ENCODE measurements at places on chromosomes 7 and 10. TPM values are rescaled to one million over a fixed set of nuclear protein-coding genes. Genes with fewer than 3 reads are reported as not detected.

Gene CHCHD2
- total RNA-seq: 537 TPM

- H3K27me3 ChIP-seq: peaks cover 14% of the 10 kb centered on the region
- H3K4me3 ChIP-seq: no peak overlapping the region
- H3K36me3 ChIP-seq: no peaks in the 10 kb centered on the region
- peaks cover 17% of the 10 kb centered on the region for H3K4me1 ChIP-seq
Observed at GRCh38 chr7:121531175-121532070, 135.3 kb upstream of the FAM3C start.

DNA sequence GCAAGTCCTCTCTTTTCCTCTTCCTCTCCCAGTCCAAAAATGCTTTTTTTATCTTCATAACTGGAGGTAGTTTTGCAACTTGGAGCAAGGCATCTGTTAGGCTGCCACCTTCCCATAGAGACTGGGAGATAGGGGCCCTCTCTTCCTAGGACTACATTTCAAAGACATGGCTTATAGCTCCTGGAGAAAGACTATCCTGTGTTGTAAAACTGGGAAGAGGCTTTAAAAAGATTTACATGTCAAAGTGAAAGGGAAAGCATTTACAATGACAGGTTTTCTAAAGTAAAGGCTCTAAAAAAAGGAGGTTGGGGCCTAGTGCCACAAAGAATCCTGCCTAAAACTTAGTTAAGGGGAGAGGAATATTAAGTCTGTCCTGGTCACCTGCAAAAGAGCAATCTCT lies 82.2 kb upstream of the SEMA3E start:
- H3K27me3 ChIP-seq: no peaks in the 10 kb centered on the region
- H3K4me3 ChIP-seq: no peak overlapping the region
- H3K36me3 ChIP-seq: no peaks in the 10 kb centered on the region
- no peak for DNase-seq
- no peaks in the 10 kb centered on the region for H3K4me1 ChIP-seq

- no peak overlapping the region for H3K4me3 ChIP-seq
- peak; percentile 68 for DNase-seq
- H3K27me3 ChIP-seq: peaks cover 7% of the 10 kb centered on the region
Observed at GRCh38 chr7:39465055-39465929, 100.9 kb upstream of the YAE1 start.

DNA sequence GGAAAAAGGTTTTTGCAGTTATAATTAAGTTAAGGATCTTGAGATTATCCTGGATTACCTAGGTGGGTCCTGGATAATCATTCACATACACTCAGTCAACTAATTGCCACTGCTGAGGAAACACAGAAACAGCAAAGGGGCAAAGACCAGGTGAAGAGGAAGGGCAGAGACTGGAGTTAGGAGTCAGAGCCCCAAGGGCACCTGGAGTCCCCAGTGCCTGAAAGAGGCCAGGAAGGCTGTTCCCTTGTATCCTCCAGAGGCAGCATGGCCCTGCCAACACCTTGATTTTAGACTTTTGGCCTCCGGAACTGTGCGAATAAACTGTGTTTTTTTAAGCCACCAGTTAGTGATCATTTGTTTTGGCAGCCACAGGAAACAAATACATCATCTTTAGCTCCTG lies 24.6 kb downstream of the PRR15 start:
- no peaks in the 10 kb centered on the region for H3K36me3 ChIP-seq
- H3K4me3 ChIP-seq: no peak overlapping the region
- peak overlapping the region; percentile 72 for H3K27ac ChIP-seq
- peaks cover 8% of the 10 kb centered on the region for H3K4me1 ChIP-seq
- DNase-seq: no peak

DNA sequence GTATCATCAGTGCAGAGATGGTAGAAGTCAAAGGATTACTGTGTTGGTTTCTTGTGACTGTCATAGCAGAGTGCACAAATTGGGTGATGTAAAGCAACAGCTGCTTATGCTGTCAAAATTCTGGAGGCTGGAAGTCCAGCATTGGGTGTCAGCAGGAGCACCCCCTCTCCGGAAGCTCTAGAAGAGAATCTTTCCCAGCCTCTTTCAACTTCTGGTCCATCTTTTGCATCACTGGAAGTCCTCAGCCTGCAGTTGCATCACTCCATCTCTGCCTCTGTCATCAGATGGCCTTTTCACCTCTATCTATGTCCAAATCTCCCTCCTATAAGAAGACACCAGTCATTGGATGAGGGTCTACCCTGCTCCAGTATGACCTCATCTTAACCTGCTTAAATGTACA lies 35.8 kb upstream of the GALNTL5 start:
- H3K36me3 ChIP-seq: no peaks in the 10 kb centered on the region
- no peak for DNase-seq
- no peak overlapping the region for H3K4me3 ChIP-seq
- peaks cover 6% of the 10 kb centered on the region for H3K4me1 ChIP-seq

GRCh38 chr10:418226-418625 lies 271.2 kb downstream of the DIP2C start:
- DNase-seq: no peak
- no peak overlapping the region for H3K27ac ChIP-seq
- no peaks in the 10 kb centered on the region for H3K36me3 ChIP-seq
- no peaks in the 10 kb centered on the region for H3K4me1 ChIP-seq
- H3K27me3 ChIP-seq: no peaks in the 10 kb centered on the region

DNA sequence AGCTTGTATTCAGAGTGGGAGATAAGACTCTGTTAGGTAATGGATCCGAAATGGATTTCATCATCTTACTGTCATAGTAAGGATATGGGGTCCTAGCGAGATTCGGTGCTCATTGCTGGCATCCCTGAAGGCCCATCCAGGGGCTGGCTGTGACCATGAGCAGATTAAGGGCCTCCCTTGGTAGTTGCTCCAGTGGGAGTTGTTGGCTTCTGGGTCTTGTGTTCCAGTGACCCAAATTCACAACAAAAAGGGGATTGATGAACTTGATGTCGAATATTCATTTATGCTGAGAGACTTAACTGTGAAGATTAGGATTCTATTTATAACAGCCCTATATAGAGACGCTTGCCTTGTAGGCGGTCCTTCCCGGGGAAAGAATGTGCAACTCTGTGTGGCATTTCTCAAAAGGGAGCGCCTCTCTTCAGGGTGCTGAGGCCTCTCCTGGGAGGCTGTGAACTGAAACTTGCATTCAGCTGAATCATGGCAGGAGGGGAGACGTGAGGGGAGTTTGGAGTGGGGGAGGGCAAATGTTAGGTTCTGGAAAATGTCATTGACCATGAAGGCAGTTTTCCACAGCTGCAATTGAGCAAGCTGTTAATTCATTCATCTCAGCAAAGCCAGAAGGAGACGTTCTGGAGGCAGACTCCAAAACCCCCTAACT lies 233.1 kb upstream of the FZD8 start:
- no peaks in the 10 kb centered on the region for H3K36me3 ChIP-seq
- H3K4me1 ChIP-seq: no peaks in the 10 kb centered on the region
- DNase-seq: no peak
- H3K27me3 ChIP-seq: peaks cover 3% of the 10 kb centered on the region
- H3K27ac ChIP-seq: no peak overlapping the region
- H3K4me3 ChIP-seq: no peak overlapping the region

Gene IKZF5
- total RNA-seq: 9.4 TPM

- peaks cover 37% of the 10 kb centered on the region for H3K27me3 ChIP-seq
- no peak for DNase-seq
- no peak overlapping the region for H3K4me3 ChIP-seq
- H3K36me3 ChIP-seq: peaks cover 20% of the 10 kb centered on the region
- peaks cover 13% of the 10 kb centered on the region for H3K4me1 ChIP-seq
Observed at GRCh38 chr7:22645418-22646181, 81.4 kb upstream of the IL6 start.

GRCh38 chr10:21047096-21047495 lies 150.0 kb upstream of the NEBL start:
- DNase-seq: no peak
- peaks cover 9% of the 10 kb centered on the region for H3K27me3 ChIP-seq
- no peak overlapping the region for H3K27ac ChIP-seq
- H3K4me1 ChIP-seq: no peaks in the 10 kb centered on the region
- H3K4me3 ChIP-seq: no peak overlapping the region
- no peaks in the 10 kb centered on the region for H3K36me3 ChIP-seq

- H3K36me3 ChIP-seq: no peaks in the 10 kb centered on the region
- no peak for DNase-seq
- no peaks in the 10 kb centered on the region for H3K4me1 ChIP-seq
- no peak overlapping the region for H3K4me3 ChIP-seq
- no peak overlapping the region for H3K27ac ChIP-seq
- H3K27me3 ChIP-seq: peaks cover 8% of the 10 kb centered on the region
Observed at GRCh38 chr10:131556897-131557495, 245.5 kb upstream of the TCERG1L start.

- no peak for DNase-seq
- no peaks in the 10 kb centered on the region for H3K27me3 ChIP-seq
- no peaks in the 10 kb centered on the region for H3K36me3 ChIP-seq
Observed at GRCh38 chr7:18530224-18531179, 35.0 kb downstream of the HDAC9 start.

GRCh38 chr10:81008726-81009125 lies 471.0 kb downstream of the SH2D4B start:
- H3K36me3 ChIP-seq: no peaks in the 10 kb centered on the region
- no peak overlapping the region for H3K4me3 ChIP-seq
- no peaks in the 10 kb centered on the region for H3K4me1 ChIP-seq
- no peak overlapping the region for H3K27ac ChIP-seq

GRCh38 chr7:122415510-122415909 lies 111.0 kb upstream of the FEZF1 start:
- H3K4me1 ChIP-seq: no peaks in the 10 kb centered on the region
- no peaks in the 10 kb centered on the region for H3K27me3 ChIP-seq
- no peaks in the 10 kb centered on the region for H3K36me3 ChIP-seq
- DNase-seq: no peak

Gene OR13A1
- total RNA-seq: not detected

DNA sequence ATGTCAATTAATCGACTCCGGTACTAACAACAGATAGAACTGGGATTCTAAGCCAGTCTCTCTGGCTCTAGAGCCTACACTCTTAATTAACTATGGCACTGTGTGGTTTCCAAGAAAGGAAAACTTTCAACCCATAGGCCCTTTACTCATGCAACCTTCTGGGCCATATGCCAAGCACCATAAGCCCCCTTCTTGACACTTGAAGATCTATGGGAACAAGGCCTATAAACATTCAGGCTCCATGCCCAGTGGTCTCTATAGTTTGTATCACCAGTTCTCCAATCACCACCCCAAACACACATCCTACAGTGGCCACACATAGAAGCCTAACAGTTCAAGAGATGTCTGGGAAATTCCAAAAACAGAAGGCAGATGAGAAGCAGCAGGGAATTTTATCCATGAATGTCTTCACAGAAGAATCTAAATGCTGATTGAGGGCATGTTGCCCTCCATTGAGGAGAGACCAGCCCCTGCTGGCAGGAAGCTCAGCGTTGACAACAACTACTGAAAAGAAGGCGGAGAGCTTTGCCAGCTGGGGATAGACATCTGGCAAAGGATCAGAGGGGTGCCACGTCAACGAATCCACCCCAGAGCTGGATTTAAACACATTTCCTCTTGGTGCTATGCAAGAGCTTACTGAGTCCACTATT lies 64.4 kb downstream of the GRM3 start:
- H3K36me3 ChIP-seq: no peaks in the 10 kb centered on the region
- H3K27me3 ChIP-seq: no peaks in the 10 kb centered on the region
- no peaks in the 10 kb centered on the region for H3K4me1 ChIP-seq
- no peak for DNase-seq

Gene C10orf105
- 0.40 TPM for total RNA-seq

- no peak overlapping the region for H3K4me3 ChIP-seq
- no peak for DNase-seq
- H3K36me3 ChIP-seq: no peaks in the 10 kb centered on the region
- peaks cover 12% of the 10 kb centered on the region for H3K4me1 ChIP-seq
Observed at GRCh38 chr10:69119896-69120295, 4.1 kb upstream of the VPS26A start.

DNA sequence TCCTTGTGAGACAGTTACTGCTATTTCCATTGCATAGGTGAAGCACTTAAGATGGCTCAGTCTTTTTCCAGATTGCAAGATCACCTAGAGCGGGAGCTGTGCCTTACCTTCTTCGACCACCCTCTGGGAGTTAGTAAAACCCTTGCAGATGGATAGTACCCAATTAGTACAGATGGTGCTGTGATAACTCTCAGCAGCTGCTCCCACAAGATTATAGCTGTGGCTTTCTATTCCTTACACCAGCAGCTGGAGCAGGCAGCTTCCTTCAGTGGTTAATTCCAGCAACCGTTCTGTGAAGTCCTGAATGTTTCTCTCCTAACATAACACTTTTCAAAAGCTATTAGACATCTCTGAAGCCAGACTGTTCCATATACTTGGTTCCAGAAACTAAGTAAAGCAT lies 796.8 kb downstream of the XPNPEP1 start:
- no peaks in the 10 kb centered on the region for H3K36me3 ChIP-seq
- no peak overlapping the region for H3K27ac ChIP-seq
- DNase-seq: no peak
- H3K4me3 ChIP-seq: no peak overlapping the region

DNA sequence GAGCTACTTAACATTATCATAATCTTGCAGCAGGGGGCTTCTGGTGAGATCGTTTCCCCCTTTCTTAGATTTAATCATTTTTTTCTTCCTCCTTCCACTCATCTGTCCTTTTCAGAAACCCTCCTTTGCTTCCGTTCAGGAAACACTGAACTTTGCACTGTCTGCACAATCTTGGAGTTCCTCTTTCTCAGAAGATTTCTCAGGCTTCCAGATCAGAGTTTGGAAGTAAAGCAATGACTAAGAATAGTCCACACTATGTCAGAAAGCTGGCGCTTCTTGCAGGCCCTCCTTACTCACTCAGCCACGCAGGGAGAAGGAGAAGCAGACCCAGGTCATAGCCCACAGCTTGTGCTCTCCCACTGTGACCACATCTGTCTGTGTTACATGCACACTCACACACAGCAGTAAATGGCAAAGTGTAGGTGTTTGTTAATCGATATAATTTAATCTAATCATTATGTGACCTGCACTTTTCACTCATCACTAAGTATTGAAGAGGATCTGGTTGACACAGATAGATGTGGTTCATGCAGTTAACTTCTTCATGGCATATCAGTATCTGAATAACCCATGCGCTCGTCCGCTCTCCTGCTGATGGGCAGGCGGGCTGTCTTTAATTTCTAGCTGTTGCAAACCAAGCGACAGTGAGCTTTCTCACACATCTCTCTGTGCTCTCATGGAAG lies 30.2 kb downstream of the ALOX5 start:
- H3K4me1 ChIP-seq: no peaks in the 10 kb centered on the region
- H3K27me3 ChIP-seq: peaks cover 19% of the 10 kb centered on the region
- no peak overlapping the region for H3K27ac ChIP-seq
- H3K4me3 ChIP-seq: no peak overlapping the region
- DNase-seq: no peak

Measured in activated CD4-positive, alpha-beta T cell treated with anti-CD3 and anti-CD28 coated beads for 36 hours (primary cell).